ENCODE measurements at places on chromosomes 2 and 18. TPM values are rescaled to one million over a fixed set of nuclear protein-coding genes. Genes with fewer than 3 reads are reported as not detected.

TCF4 gene
- 24.4 TPM for total RNA-seq

LYPD6 gene
- 1.1 TPM for total RNA-seq

FSIP2 gene
- under 0.01 TPM for total RNA-seq

DCDC2C gene
- total RNA-seq = not detected

CDK15 gene
- 4.5 TPM for total RNA-seq

SLC4A5 gene
- total RNA-seq = 1.00 TPM

PIEZO2 gene
- not detected for total RNA-seq

RNF144A gene
- total RNA-seq = 91.9 TPM

FSHR gene
- not detected for total RNA-seq

STARD6 gene
- total RNA-seq = not detected

CLEC4F gene
- total RNA-seq = 0.36 TPM

SLC23A3 gene
- total RNA-seq = 1.1 TPM

CBLN2 gene
- not detected for total RNA-seq

PLGLB1 gene
- 1.1 TPM for total RNA-seq

MC2R gene
- total RNA-seq = not detected

HNRNPA3 gene
- 47.6 TPM for total RNA-seq

CHPF gene
- 156 TPM for total RNA-seq

SKOR2 gene
- total RNA-seq = not detected

PRKAG3 gene
- total RNA-seq = not detected

RIT2 gene
- not detected for total RNA-seq

PELI1 gene
- 17.1 TPM for total RNA-seq

DQX1 gene
- under 0.01 TPM for total RNA-seq

FBLN7 gene
- 0.69 TPM for total RNA-seq

PPIG gene
- 31.0 TPM for total RNA-seq

AP1S3 gene
- total RNA-seq = 11.6 TPM

SP140 gene
- total RNA-seq = under 0.01 TPM

MERTK gene
- total RNA-seq = 12.3 TPM

TEX44 gene
- not detected for total RNA-seq

TMEM37 gene
- total RNA-seq = not detected

Data from melanocyte of skin (primary cell).